ENCODE measurements at places on chromosomes 12 and 14. TPM values are rescaled to one million over a fixed set of nuclear protein-coding genes. Genes with fewer than 3 reads are reported as not detected.

DNA sequence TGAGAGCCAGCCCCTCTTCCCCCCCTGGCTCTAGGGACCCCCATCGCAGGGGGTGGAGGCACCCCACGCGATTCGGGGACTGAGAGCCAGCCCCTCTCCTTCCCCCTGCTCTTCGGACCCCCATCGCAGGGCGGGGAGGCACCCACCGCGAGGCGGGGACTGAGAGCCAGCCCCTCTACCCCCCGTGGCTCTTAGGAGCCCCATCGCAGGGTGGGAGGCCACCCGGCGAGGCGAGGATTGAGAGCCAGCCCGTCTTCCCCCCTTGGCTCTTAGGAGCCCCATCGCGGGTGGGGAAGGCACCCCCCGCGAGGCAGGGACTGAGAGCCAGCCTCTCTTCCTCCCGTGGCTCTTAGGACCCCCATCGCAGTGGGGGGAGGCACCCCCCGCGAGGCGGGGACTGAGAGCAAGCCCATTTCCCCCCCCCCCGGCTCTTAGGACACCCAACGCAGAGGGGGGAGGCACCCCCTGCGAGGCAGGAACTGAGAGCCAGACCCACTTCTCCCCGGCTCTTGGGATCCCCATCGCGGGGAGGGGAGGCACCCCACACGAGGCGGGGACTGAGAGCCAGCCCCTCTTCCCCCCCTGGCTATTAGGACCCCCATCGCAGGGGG is 45.6 kb downstream of the DDX11 start:
- H3K27me3 ChIP-seq = peaks cover 27% of the 10 kb centered on the region
- DNase-seq = no peak
- peaks cover 3% of the 10 kb centered on the region for H3K4me1 ChIP-seq
- no peaks in the 10 kb centered on the region for H3K36me3 ChIP-seq
- no peak overlapping the region for H3K27ac ChIP-seq

GRCh38 chr12:131643631-131644452 is 67.0 kb upstream of the SFSWAP start:
- no peak overlapping the region for H3K4me3 ChIP-seq

- H3K27ac ChIP-seq = no peak overlapping the region
- no peak for DNase-seq
- H3K27me3 ChIP-seq = peaks cover 7% of the 10 kb centered on the region
- H3K4me3 ChIP-seq = no peak overlapping the region
- H3K4me1 ChIP-seq = no peaks in the 10 kb centered on the region
Measured at GRCh38 chr12:102811110-102811737, 105.8 kb downstream of the PAH start.

Gene RNU4-1
- 1,401 TPM for total RNA-seq

Measured in activated naive CD8-positive, alpha-beta T cell treated with anti-CD3 and anti-CD28 coated beads, Interleukin-2, amount 10 ng/mL, durations not matched to agents 7 days and 5 days (primary cell).